ENCODE measurements at places on chromosomes 2 and 18. TPM values are rescaled to one million over a fixed set of nuclear protein-coding genes. Genes with fewer than 3 reads are reported as not detected.
A peak's percentile ranks its signal among the peaks of the same experiment; 100 is the strongest.

Gene CAD
- total RNA-seq, result 11.1 TPM

Gene LTBP1
- 19.4 TPM for total RNA-seq

Gene ING5
- 18.3 TPM for total RNA-seq

Gene MPHOSPH10
- total RNA-seq, result 18.7 TPM

Gene PLCL1
- total RNA-seq, result 1.3 TPM

DNA sequence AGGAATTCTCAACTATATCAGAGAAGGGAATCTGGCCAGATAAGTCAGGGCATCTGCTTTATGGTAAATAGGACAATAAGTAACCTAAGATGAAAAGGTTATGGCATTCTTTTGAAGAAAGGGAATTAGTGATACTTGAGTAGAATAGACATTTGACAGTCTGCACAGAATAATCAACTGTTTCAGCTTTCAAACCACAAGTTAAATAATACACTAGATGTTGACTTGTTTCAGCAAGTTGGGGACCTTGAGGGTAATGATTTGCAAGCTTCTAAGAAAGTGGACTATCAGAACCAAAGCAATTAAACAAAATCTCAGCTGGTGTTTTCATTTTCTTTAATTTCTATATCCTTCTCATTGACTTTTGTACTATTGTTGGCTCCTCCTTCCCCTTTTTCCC is 54.5 kb downstream of the SLC39A10 start:
- H3K4me1 ChIP-seq, result no peaks in the 10 kb centered on the region
- H3K4me3 ChIP-seq, result no peak overlapping the region
- H3K27me3 ChIP-seq, result no peaks in the 10 kb centered on the region
- no peak overlapping the region for H3K27ac ChIP-seq
- no peak for DNase-seq
- H3K36me3 ChIP-seq, result no peaks in the 10 kb centered on the region

DNA sequence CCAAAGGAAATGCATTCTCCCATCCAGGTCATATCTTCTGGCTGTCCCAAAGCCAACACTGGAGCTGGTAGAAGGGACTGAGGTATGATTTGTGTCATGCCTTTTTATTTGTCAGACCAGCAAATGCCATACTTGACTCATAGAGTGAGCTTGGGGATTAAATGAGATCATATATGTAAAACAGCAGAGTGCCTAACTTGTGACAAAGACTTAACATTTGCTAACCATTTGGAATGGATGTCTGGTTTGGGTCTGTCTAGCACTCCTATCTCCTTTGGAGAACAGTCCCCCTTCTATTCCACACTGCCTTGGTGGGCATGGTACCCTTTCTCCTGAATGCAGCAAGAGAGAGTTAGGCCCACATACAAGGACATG is 128.5 kb upstream of the LGALSL start:
- peaks cover 3% of the 10 kb centered on the region for H3K4me1 ChIP-seq
- H3K27me3 ChIP-seq, result no peaks in the 10 kb centered on the region
- no peak overlapping the region for H3K4me3 ChIP-seq
- H3K36me3 ChIP-seq, result no peaks in the 10 kb centered on the region
- no peak for DNase-seq
- H3K27ac ChIP-seq, result peak overlapping the region; percentile 11

DNA sequence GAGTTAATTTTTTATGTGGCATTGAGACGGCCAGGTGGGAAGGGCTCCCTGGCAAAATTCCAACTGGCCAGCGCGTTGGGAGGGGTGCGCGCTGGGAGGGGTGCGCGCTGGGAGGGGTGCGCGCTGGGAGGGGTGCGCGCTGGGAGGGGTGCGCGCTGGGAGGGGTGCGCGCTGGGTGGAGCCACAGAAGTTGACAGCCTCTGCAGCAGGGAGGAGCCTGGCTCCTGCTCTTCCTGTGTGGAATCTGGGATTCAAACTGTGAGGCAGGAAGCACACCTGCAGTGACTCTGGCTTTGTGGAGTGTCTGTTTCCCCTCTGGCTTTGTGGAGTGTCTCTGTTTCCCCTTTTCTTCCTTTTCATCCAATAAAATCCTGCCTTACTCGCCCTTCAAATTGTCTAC is 147.9 kb upstream of the CBLN2 start:
- peak; percentile 46 for DNase-seq
- H3K4me1 ChIP-seq, result no peaks in the 10 kb centered on the region
- H3K4me3 ChIP-seq, result no peak overlapping the region
- no peak overlapping the region for H3K27ac ChIP-seq
- H3K27me3 ChIP-seq, result no peaks in the 10 kb centered on the region

DNA sequence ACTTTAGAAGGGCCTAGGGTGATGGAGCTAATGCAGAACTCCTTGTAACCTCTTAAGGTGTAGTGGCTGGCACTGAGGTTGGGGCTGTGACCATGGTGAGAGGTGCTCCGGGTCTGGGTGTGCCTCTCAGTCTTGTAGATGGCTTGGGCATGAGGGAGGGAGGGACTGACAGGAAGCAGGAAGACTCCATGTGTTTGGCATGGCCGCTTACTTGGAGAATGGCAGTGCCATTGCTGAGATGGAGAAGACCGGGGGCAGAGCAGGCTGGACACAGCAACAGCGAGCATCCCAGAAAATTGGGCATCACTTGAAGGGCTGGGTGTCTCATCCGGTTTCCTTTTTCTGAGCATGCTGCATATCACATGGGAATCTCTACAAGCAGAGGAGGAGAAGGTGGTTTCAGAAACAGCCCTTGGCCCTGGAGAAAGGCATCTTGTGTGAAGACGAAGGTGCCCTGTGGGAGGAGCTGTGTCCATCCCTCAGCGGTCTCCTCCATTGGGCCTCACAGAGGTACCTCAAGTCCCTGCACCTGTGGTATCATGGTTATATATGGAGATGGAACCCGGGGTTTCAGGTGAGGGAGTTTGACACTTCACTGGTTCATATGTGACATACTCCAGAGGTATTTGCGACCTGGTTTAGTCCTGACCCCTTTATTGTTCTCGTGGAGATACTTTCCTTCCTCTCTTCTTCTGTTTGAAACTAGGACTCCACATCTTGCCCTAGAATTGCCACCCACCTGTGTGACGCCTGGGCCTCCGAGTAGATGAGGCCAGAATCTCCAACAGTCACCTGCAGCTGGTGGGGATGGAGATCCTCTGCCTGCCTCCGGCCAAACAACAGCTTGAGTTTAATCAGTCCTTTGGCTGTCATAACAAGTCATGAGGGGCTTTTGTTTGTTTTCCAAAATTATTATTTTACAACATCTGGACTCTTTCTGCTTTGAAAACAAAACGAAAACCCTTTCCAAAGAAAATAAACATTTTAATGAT is 45.6 kb downstream of the INPP4A start:
- no peak for DNase-seq
- H3K4me1 ChIP-seq, result peaks cover 6% of the 10 kb centered on the region
- H3K27ac ChIP-seq, result no peak overlapping the region

DNA sequence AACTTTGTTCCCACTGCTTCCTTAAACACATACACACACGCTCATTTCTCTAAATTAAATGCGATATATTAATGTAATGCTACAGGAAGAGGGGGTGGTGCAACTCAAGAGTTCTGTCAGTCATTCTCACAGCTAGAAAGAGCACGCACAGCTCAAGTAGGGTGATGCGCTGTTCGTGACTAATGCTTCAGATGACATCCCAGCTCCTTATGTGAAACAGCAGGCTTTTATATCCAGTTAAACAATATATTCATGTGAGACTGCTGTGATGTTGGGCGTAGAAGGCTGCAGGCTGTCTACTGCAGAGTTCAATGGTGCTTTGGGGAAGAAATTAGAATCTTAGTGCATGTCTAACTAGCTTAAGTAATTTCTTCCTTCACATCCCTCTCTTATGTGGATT is 912.6 kb upstream of the FSHR start:
- no peaks in the 10 kb centered on the region for H3K36me3 ChIP-seq
- no peak overlapping the region for H3K4me3 ChIP-seq
- no peaks in the 10 kb centered on the region for H3K27me3 ChIP-seq
- H3K27ac ChIP-seq, result no peak overlapping the region

DNA sequence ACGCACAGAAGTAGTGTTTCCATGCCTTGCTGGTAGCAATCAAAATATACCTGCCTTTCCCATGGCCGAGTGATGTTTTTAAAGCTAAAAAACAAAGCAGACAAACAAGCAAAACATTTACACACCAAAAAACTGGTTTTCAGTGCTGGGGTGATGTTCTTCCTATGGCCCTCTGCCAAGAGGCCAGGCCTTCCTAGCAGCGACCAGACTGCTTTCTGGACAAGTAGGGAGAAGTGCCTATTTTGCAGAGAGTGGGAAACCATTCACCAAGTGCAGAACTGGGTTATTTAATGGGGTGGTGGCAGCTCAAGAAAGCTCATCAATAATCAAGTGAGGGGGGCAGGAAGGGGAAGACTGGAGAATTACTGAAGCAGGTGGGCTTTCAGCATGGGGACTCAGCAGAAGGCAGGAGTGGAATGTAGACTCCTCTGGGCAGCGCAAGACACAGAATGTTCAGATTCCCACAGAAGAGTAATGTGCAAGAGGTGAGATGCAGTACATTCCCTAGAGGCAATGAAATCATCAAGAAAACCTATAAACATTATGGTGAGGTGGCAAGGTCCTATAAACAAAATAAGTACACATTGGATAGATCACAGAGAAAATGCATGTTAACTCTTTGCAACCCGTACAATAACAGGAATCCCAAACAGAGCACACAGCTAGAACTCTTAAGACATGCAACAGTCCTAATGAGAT is 44.0 kb downstream of the CPO start:
- no peak overlapping the region for H3K4me3 ChIP-seq
- H3K27me3 ChIP-seq, result no peaks in the 10 kb centered on the region
- DNase-seq, result no peak
- no peak overlapping the region for H3K27ac ChIP-seq

DNA sequence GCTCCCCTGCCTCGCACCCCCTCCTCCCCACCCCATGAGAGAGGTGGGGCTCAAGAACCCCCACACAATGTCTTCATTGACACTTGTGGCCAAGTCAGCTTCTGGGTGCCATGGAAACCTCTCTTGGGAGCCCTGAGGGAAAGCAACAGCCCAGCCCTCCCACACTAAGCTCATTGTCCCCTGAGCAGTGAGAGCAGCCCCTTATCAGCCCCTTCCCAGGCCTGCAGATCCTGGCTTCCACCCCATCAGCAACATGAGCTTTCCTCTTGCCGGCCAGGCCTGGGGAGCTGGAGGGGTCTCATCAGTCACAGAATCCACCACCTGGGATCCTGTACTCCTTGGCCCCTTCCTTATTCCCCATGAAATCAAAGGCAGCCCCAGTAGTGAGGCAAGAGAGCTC is 107.8 kb upstream of the ST3GAL5 start:
- H3K4me1 ChIP-seq, result no peaks in the 10 kb centered on the region
- H3K27ac ChIP-seq, result no peak overlapping the region
- DNase-seq, result no peak
- H3K27me3 ChIP-seq, result no peaks in the 10 kb centered on the region
- H3K4me3 ChIP-seq, result no peak overlapping the region

GRCh38 chr2:232632904-232633412 is 446 bp upstream of the EFHD1 start:
- H3K4me3 ChIP-seq, result peak overlapping the region; percentile 46
- no peaks in the 10 kb centered on the region for H3K36me3 ChIP-seq
- peak overlapping the region; percentile 8 for H3K27ac ChIP-seq
- peaks cover 32% of the 10 kb centered on the region for H3K27me3 ChIP-seq
- H3K4me1 ChIP-seq, result peaks cover 6% of the 10 kb centered on the region

GRCh38 chr18:60446821-60447220 is 74.2 kb upstream of the MC4R start:
- no peaks in the 10 kb centered on the region for H3K4me1 ChIP-seq
- no peak overlapping the region for H3K4me3 ChIP-seq
- H3K27me3 ChIP-seq, result no peaks in the 10 kb centered on the region
- DNase-seq, result no peak

GRCh38 chr18:52499644-52500043 is 159.6 kb downstream of the DCC start:
- H3K27ac ChIP-seq, result no peak overlapping the region
- H3K4me3 ChIP-seq, result no peak overlapping the region
- no peak for DNase-seq
- H3K27me3 ChIP-seq, result no peaks in the 10 kb centered on the region

DNA sequence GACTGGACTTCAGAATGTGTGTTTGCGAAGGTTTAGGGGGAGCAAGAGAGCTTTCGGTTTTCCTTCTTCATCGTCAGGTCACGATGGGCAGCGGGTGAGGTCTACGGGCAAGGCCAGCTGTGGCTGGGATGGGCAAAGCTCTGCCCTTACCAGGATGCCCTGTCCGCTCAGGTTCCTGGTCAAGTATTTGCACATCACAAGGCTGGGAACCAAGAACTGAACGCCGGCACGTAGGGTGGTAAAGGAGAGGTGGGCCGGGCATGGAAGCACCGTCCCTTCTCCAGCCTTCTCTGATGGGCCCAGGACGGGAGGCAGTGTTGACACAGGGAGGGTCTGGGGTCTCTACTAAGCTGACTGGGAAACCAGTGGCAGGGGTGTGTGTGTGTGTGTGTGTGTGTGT is 50.5 kb upstream of the UBE2F start:
- H3K4me1 ChIP-seq, result no peaks in the 10 kb centered on the region
- H3K4me3 ChIP-seq, result no peak overlapping the region
- H3K36me3 ChIP-seq, result no peaks in the 10 kb centered on the region
- DNase-seq, result no peak
- no peak overlapping the region for H3K27ac ChIP-seq
- no peaks in the 10 kb centered on the region for H3K27me3 ChIP-seq

- H3K27me3 ChIP-seq, result no peaks in the 10 kb centered on the region
- peak; percentile 37 for DNase-seq
- H3K4me3 ChIP-seq, result no peak overlapping the region
- no peaks in the 10 kb centered on the region for H3K4me1 ChIP-seq
Observed at GRCh38 chr2:235614176-235614860, 120.5 kb downstream of the AGAP1 start.

- H3K4me3 ChIP-seq, result no peak overlapping the region
- no peak overlapping the region for H3K27ac ChIP-seq
- H3K27me3 ChIP-seq, result no peaks in the 10 kb centered on the region
- no peaks in the 10 kb centered on the region for H3K4me1 ChIP-seq
Observed at GRCh38 chr2:143313861-143314260, 184.6 kb downstream of the ARHGAP15 start.

DNA sequence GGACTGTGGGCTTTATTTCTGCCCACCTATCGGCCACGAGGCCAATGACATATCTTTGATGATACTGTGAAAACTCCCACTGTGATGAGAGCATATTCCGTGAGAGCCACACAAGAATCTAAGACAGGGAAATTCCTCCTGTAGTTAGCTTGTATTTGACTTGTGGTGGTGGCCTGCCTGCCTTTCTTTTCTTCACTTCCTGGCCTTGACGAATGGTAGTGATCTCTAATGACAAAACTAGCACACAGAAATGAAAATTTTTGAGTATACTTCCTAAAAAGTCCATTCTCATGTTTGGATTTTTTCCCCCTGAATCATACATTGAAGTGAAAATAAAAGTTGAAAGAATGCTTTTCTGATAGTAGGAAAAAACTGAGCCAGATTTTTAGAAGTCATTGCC is 94.4 kb downstream of the MGAT5 start:
- no peak for DNase-seq
- no peak overlapping the region for H3K27ac ChIP-seq
- no peaks in the 10 kb centered on the region for H3K27me3 ChIP-seq
- no peak overlapping the region for H3K4me3 ChIP-seq
- H3K4me1 ChIP-seq, result no peaks in the 10 kb centered on the region

All from colonic mucosa (tissue), 4 donors.